Ammon's horn (tissue), 1 donor: ENCODE measurements at places on chromosomes 7 and 10.
A peak's percentile ranks its signal among the peaks of the same experiment; 100 is the strongest.

- no peak for DNase-seq
Observed at GRCh38 chr10:61634746-61635145, 28.0 kb upstream of the CABCOCO1 start.

DNA sequence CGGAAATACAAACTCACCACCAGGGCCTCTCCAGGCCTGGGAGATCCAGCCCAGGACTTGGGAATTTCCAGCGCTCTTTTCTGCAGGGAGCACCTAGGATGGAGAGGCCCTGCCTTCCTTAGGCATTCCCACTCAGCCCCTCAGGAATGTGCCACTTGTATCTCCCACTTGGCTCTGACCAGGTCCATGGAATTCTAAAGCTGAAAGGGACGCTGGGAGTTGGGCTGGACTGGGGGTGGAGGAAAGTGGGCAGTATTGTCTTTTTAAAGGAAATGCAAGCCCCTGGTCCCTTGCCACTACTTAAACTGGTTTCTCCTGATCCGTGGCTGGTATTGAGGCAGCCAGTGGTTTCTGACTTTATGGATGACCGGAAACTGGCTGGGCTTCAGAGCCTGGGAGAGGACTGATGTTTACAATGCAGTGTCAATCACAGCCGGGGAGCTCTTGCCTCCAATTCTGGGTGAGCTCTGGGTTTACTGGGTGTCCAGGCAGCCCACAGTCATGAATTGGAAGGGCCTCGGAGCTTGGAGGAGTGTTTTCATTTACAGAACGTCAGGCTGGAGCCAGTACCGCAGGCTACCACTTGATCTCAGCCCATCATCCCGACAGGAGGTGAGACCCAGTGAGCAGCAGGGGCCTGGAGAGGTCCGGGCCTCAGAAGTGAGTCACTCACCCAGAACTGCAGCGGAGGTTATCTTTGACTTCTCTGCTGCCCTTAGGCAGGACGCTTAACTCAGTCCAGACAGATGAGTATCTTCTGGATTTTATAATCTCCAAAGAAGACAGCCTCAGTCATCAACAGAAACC lies 27.3 kb downstream of the AGAP3 start:
- DNase-seq = no peak

GRCh38 chr7:84336766-84337165 lies 142.2 kb upstream of the SEMA3A start:
- no peak for DNase-seq

DNA sequence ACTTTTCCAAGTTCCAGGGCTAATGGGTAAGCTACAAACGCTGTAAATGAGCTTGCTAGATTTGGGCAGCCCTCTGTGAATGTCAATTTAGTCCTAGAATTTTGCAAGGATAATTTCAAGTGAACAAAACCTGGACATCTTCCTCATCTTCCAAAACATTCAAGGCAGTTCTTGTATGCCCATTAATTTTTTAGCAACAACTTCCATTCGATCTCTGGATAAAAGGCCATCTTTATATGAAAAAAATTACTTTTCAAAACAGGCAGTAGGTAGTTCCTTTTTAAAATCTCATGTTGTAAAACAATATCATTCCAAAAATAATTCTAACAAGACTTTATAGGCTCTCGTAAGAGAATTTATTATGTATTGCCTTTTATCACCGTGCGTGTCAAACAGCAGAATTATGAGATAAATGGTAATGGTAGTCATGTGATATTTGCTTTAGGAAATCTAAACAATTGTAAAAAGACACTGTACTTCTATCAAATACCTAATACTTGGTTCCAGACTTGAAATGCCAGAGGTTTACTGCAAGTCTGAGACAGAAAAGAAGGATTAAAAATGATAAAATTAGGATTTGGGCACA lies 143.7 kb upstream of the NRP1 start:
- DNase-seq = no peak

- no peak for DNase-seq
Observed at GRCh38 chr10:69418052-69418752, 1.5 kb upstream of the TACR2 start.

- DNase-seq = peak; percentile 2
Observed at GRCh38 chr7:111018960-111019736, 71.8 kb upstream of the LRRN3 start.

DNA sequence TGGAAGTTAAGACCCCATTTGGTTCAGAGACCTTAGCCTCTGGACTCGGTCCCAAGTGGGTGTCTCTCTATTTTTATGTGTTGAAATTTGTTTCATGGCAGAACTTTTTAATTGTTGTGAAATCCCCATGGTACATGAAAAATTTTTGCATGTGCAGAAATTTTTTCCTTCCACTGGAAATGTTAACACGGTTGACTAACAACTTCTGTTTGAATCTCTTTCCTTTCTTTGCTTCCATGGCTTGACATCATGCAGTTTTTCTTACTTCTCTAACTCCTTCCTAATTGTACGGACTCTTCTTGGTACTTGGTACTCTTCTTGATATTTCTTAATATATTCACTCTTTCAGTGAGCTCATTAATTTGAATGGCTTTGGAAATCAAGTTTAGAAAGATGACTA lies 18.3 kb downstream of the MDFIC start:
- no peak for DNase-seq

- peak; percentile 71 for DNase-seq
Observed at GRCh38 chr7:14092331-14092730, 102.9 kb upstream of the ETV1 start.

DNA sequence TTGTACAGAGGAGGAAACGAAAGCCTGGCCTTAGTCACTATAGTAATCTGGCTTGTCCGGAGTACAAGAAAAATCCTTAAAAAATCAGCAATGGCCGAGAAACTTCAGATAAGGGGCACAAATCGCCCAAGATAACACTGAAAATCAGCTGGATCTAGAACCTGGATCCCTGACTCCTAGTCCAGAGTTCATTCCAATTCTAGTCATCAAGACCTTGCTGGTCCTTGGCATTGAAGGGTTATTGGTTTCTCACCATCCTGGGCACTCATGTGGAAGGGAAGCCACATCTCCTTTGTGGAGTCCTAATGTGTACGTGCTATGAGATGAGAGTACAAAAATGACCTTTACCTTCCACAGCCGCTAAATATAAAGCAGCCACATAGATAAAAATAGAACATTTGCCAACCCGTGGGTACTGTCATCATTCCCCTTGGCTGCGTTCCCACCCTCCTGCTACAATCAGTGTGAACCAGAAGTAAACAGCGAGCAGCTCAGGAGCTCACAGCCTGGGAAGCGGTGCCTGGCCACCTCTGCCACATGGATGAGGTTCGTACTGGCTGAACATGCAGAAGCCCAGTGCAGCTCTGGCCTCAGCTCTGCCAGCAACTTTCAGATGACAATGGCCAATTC lies 116.0 kb upstream of the PDLIM1 start:
- peak; percentile 67 for DNase-seq

- DNase-seq = no peak
Observed at GRCh38 chr10:48454302-48455054, 148.0 kb downstream of the MAPK8 start.
